ENCODE measurements at places on chromosomes 13 and 19.
A peak's percentile ranks its signal among the peaks of the same experiment; 100 is the strongest.

DNA sequence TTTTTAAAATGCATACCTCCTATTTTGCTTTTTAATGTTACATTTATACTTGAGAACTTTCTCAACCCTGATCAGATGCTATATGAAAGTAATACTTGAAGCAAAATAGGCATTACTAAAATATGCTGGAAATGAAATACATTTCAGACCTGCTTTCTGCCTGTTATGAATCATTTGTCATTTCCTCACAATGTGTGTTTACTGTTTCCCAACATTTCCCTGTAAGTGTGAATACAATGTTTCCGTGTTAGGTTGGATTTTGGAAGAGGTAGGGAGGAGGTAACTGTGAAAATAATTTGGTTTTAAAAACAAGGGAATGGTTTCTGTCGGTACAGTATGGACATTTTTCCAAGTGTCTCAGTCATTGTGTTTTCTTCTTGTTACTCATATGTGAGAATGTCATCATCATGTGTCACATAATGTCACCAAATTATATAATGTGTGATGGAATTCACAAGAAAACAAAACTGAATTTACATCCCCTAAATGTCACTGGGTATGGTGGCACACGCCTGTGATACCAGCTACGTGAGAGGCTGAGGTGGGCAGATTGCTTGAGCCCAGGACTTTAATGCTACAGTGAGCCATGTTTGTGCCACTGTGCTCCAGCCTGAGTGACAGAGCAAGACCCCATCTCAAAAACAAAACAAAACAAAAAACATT lies 43.0 kb downstream of the ZAR1L start:
- DNase-seq = no peak

- no peak for DNase-seq
Observed at GRCh38 chr13:20349564-20350381, 117.7 kb upstream of the GJB6 start.

- peak; percentile 36 for DNase-seq
Observed at GRCh38 chr19:29260477-29261317, 47.7 kb upstream of the UQCRFS1 start.

GRCh38 chr19:51252306-51253079 lies 1.6 kb downstream of the SIGLECL1 start:
- DNase-seq = no peak

DNA sequence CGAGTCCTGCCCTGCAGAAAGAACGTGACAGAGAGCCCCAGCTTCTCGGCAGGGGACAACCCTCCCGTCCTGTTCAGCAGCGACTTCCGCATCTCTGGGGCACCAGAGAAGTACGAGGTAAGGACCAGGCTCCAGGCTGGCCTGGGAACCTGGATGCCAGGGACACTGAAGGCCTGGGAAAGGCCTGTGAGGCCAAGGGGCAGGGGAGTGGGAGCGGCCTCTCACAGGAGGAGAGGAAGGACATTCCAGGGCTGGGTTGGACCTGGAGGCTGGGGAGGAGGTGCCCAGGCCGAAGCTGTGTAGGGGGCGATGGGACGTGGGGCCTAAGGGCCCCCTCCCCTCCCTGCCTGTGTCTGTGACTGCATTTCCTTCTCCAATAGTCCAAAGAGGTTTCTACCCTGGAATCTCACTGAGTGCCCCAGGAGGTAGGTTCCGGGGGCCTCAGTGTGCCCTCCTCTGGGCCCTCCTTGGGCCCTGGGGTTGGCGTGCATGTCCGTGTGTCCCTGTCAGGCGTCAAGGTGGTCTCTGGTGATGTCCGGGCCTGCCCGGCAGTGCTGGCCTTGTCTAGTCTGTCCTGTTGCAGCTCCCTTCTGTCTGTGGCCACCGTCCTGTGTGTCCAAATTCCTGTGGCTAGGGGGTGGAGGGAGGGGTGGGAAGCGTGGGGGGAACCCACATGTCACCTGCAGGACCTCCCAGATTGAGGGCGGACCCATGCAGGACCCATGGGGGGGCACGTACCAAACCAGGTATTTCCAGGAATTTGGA lies 16.9 kb upstream of the CD22 start:
- DNase-seq = no peak

GRCh38 chr19:7287722-7288121 lies 6.5 kb downstream of the INSR start:
- DNase-seq = peak; percentile 47

DNA sequence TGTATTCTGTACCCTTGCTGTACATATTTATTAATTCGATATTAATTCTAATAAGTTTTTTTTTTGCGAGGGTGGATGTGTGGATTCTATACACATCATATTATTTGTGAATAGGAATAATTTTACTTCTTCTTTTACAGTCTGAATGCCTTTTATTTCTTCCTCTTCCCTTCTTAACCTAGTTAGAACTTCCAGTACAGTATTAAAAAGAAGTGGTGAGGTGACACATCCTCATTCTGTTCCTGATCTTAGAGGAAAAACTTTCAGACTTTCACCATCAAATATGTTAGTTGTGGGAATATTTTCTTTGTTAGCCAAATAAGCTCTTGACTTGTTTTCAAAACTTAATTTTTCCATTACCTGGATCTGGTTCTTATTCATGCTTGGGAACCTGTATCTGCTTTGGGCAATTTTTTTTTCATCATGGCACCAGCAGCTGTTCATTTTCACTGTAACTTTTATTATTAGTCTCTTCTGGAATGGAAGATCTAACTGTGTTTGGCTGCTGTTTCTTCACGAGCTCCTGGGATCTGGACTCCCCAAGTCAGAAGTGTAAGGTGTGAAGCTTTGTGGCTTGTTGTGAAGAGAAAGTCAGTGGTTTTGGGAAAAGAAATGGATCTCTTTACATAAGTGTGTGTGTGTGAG lies 33.1 kb downstream of the RGCC start:
- DNase-seq = no peak

DNA sequence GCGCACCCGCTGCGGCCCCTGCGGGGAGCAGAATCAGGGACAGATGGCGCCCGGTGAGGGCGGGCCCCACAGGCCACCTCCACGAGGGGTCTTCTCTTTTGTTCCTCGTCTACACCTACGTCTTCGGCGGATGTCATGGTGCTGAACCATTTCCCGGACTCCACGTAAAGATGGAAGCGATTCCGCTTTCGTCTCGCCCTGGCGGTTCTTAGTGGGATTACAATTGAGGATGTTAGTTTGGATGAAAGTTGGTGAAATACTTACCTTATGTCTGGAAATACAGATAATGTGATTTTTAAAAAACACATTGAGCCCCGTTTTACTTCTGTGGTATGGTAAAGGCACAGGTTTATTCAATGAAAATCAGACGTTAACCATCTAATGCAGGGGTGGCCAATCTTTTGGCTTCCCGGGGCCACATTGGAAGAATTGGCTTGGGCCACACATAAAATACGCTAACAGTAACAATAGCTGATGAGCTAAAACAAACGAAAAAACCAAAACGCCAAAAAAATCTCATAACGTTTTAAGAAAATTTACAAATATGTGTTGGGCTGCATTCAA lies 1.4 kb upstream of the ZMYM5 start:
- peak; percentile 68 for DNase-seq

GRCh38 chr19:18948075-18948975 lies 7.3 kb upstream of the HOMER3 start:
- DNase-seq = no peak

- DNase-seq = no peak
Observed at GRCh38 chr19:45502111-45502510, 3.9 kb downstream of the PPM1N start.

GRCh38 chr13:66830940-66831716 lies 399.0 kb downstream of the PCDH9 start:
- DNase-seq = no peak

GRCh38 chr19:47623921-47624391 lies 15.0 kb downstream of the BICRA start:
- DNase-seq = no peak

GRCh38 chr19:2332341-2333026 lies 4.0 kb downstream of the SPPL2B start:
- DNase-seq = no peak

DNA sequence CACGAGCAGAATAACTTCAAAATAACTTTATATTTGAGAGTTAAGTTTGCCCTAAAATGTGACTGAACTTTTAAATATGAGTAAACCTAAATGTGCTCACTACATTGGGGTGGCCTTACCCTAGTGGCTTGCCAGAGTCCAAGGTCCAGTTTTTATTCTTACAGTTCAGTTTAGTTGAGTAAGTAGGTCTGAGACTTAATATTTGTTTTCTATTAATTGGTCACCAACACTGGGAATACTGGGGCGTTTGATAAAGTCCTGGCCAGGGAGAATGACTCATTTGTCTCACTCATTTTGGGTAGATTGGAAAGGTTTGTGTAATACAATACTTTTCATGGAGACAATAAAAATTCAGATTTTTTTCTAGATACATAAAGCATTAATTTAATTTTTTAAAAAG lies 127.8 kb upstream of the SPATA13 start:
- DNase-seq = peak; percentile 26

DNA sequence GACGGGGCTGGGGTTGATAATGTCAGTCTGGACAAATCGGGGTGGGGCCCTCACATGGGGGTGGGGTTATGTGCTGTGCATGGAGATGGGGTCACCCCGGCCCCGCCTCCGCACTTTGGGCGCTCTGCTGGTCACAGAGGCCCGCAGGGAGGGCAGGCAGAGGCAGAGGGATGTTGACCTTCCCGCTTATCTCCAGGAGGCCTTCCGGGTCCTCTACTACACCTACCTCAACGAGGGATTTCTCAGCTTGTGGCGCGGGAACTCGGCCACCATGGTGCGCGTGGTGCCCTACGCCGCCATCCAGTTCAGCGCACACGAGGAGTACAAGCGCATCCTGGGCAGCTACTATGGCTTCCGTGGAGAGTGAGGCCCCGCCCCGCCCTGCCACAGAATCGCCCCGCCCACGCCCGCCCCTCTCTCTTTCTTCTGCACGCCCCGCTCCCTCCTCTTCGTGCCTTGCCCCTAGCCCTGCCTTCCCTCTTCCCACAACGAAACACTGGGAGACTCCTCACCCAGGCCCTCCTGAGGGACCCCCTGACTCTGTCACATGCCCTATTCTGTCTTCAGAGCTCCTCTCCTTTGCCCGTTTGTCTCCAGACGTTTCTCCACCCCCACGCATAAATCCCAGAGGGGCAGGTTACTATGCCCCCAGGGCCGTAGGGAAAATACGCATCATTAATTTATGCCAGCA lies 32.8 kb downstream of the TMEM161A start:
- DNase-seq = peak; percentile 76

- peak; percentile 96 for DNase-seq
Observed at GRCh38 chr19:3434630-3435553, 45.4 kb downstream of the SMIM24 start.

GRCh38 chr19:18418483-18419194 lies 559 bp upstream of the SSBP4 start:
- DNase-seq = peak; percentile 59

DNA sequence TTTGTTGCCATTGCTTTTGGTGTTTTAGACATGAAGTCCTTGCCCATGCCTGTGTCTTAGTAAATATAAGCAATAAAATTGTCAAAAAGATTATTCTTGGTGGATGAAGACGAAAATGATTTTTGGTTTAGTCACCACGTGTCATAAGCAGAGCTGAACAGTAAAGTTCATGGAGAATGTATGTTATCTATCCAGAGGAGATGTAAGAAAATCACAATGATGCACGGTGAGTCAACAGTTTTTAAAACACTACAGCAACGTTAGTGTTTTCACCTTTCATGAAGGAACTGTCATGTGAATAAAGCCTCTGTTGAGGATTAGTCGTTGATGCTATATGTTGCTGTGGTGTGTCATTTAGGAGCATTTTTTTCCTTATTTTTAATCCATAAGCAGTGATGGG lies 137.6 kb downstream of the GPC6 start:
- DNase-seq = peak; percentile 36

DNA sequence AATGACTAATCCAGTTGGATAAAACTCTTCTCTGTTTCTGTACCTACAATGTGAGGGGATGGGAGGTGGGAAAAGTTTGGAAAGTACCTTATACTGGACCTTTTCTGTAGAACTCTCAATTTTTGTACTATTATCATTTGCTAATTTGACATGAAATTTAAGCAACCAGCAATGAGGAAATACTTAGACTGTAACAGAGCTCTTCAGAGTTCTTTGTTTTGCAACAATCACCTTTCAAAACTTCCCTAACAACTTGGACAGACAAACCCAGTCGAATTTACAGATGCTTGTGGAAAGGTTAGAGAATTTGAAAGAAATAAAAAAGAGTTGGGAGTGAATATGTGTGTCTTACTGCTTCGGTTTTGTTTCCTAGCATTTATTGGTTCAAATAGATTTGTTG lies 16.8 kb downstream of the KBTBD7 start:
- DNase-seq = no peak

- DNase-seq = no peak
Observed at GRCh38 chr19:55464039-55464661, 401 bp downstream of the C19orf85 start.
